ENCODE measurements at places on chromosomes 5 and 9. TPM values are rescaled to one million over a fixed set of nuclear protein-coding genes. Genes with fewer than 3 reads are reported as not detected.

Gene HAVCR1
- total RNA-seq: not detected

Gene SLIT3
- total RNA-seq: 12.9 TPM

Gene HMHB1
- total RNA-seq: not detected

Gene ARID3C
- total RNA-seq: not detected

Gene IFNA13
- not detected for total RNA-seq

DNA sequence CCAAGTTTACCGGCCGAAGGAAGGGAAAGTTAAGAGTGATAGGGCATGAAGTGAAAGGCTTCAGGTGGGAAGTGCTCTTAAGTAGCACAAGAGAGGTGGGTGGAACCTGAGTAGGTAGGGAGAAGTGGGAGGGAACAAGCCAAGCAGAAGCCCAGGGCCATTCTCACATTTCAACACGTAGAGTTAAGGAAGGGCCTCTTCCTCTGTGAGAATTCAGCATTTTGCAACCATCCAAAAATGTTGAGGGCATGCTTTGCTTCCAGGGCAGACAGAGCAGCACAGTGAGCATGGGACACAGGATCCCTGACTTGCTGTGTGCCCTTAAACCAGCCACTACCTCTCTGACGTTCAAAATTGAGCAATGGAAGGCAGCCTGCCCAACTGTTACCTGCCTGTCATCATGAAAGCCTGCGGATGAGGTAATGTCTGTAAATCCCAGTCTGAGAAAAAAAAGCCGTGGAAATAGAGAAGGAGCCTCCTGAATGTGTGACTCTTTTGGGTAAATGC lies 3.3 kb downstream of the CYFIP2 start:
- DNase-seq: no peak

DNA sequence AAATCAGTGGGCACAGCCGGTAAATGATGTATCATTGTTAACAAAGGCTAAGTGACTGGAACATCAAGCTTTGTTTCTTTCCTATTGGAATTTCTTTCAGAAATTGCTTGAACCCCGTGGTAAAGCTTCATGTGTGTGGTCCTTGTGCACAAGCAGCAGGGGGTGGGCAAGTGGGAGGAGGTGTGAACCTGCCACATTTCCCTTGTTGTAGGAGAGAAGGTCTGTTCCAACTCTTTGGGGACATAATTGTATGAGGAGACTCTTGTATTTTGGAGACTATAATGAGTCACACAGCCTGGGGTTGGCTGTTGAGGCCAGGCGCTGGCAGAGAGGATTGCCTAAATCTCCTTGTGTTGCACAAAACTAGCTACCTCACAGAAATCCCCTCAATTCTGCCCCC lies 620.5 kb downstream of the IRX1 start:
- no peak for DNase-seq

DNA sequence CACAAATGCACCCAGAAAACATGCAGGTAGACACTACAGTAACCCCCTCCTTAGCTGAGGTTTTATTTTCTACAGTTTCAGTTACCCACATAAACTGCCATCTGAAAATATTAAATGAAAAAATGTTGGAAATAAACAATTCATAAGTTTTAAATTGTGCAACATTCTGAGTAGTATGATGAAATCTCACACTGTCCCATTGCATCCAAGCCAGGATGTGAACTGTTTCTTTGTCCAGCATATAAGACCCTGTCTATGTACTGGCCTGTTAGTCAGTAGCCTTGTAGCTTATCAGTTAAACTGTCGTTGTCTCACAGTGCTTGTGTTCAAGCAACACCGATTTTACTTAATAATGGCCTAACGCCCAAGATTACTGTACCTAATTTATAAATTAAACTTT lies 630.5 kb downstream of the ANXA1 start:
- no peak for DNase-seq

DNA sequence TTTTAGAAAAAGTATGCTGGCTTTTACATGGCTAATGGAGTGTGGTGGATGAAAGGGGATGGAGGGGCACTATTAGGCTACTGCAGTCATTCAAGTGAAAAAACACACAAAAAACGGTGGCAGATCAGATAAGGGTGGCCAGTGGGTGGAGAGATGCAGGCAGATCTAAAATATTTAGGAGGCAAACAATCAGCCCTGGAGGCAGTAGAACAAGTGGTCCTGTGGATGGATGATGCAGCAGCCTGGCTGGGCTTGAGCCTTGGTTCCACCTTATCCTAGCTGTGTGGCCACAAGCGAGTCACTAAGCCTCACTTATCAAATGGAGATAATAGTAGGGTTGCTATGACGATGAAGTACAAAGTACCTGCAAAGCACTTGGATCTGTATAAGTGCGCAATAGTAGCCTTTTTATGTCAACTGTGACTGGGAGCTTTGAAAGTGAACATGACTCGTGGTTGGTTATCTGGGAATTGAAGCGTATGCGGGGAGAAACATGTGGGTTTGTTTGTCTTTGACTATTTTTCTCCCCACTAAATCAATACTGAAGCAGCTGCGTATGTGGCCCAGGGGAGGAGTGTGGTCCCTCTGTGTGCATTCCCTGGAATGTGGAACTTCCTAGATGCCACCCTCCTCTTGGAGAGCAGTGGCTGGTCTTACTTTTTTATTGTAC lies 20.2 kb downstream of the NSG2 start:
- no peak for DNase-seq

DNA sequence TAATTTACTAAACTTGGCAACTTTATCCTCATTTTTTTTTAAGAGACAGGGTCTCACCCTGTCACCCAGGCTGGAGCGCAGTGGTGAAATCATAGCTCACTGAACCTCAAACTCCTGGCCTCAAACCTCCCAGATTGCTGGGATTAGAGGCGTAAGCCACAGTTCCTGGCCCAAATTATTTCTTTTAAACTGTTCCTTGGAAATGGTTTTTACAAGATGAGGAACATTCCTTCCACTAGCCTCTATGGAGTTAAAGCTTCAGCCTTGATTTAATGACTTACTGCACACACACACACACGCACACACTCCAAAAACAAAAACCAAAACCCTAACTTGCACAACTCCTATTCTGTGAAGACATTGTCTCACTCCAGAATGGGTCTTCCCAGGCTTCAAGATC lies 77.2 kb upstream of the TARS1 start:
- DNase-seq: no peak

GRCh38 chr5:37857696-37858095 lies 17.9 kb upstream of the GDNF start:
- DNase-seq: no peak
